ENCODE measurements at places on chromosomes 13 and 19.

DNA sequence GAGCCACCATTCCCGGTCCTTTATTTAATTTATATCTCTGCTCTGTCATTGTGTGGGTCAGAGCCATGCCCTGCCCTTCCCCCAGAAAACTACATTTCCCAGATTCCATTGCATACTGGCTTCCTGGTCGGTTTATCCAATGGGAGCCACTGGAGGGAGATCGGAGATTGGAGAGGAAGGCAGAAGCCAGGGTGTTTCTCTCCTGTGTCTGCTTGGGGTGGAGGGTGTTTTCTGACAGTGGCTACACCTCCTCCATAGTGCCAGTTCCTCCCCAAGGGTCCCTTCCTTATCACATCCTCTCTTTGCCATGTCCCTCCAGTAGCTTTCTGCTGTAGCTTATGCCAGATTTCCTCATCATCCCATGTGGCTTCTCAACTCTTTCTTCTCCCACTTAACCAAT is 19.0 kb downstream of the OLFM2 start:
- DNase-seq, result peak; percentile 47

GRCh38 chr19:13872695-13873389 is 4.1 kb upstream of the NANOS3 start:
- DNase-seq, result no peak

DNA sequence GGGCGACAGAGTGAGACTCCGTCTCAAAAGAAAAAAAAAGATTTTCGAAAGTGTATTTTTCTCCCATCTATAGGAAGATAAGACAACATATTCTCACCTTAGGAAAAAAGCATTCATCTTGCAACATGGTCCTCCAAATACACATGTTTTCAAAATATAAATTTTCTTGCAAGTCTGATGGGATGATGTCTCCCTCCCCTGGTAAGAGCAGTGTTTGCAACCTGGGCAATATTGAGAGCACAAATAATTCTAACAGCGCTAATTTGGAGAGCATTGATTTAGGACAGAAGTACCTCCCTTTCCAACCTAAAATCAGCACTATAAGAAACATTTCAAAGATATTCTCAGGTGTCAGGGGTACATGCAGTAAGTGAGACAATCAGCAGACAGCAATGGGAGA is 61.0 kb upstream of the SHISA2 start:
- no peak for DNase-seq

GRCh38 chr13:38685431-38685830 is 1.4 kb upstream of the FREM2 start:
- DNase-seq, result no peak

DNA sequence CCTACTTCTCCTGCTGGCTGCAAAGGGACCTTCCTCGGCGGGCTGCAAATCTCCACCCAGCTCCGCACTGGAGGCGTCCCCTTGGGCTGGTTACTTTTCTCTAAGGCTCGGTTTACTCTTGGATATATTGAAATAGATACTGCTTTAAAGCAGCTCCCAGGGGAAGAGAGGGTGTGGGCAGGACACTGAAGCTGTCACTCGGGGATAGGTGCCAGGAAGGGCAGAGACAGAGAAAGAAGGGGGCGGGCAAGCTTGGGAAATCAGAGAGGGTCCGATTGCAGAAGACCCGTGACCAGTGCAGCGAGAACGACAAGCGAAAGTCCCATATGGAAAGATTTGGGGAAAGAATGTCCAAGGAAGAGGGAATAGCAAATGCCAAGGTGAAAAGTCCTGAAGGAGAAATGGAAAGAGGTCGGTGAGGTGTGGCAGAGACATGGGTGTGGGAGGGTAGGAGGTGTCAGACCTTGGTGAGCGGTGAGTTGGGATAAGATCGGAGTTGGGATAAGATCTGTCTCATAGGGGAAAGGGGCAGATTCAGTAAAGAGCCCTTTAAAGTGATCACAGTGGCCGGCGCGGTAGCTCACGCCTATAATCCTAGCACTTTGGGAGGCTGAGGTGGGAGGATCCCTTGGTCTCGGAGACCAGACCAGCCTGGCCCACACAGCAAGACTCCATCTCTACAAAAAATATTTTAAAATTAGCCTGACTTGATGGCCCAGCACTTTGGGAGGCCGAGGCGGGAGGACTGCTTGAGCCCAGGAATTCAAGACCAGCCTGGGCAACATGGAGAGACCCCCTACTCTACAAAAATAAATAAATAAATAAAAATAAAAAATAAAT is 618 bp downstream of the THSD8 start:
- DNase-seq, result peak; percentile 14

DNA sequence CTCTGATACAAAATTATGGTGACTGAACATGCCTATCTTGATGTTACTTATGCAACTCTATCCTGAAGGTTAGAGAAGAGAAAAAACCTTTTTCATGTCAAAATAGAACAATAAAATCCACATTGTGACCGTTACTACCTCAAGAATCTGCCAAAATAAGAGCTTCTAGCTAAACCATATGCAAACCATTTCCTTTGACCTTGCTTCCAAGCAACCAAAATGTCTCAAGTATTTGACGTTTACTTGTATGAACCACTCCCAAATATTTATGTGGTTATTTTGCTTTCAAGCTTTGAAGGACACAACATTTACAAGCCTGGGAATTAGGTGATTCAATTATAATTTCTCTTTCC is 13.9 kb downstream of the FOXO1 start:
- no peak for DNase-seq

DNA sequence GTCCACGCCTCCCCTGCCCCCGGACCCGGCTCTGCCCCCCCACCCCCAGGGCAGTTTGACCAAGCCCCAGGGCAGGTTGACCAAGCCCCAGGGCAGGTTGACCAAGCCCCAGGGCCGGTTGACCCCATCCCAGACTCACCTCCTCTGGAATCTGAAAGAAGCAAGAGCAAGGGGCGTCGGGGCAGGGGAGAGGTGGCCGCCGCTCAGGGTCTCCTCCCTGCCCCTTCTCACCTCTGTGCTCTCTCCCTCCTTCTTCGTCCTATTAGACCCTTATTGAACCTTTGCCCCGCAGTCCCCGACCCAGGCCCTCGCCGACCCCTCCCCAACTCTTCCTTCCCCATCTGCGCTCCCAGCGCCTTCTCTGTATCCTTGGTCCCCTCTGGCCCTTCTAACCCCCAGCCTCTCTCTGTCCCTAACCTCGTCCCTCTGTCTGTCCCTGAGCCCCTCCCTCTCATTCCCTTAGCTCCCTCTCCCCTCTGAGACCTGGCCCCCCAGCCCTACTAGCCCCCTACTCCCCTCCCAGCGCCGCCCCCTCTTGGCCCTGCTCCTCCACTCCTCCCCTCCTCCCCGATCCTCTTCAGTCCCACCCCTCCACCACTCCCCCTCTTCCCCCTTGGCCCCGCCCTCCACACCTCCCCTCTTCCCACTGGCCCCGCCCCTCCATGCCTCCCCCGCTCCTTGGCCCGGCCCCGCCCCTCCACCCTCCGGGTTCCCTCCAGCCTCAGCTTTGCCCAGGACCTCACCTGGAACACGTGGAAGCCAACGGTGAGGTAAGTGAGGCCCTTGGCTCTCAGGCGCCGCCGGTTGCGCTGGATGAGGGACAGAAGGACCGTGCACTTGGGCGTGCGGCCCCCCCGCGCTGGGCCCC is 7.6 kb downstream of the CAPN12 start:
- no peak for DNase-seq

DNA sequence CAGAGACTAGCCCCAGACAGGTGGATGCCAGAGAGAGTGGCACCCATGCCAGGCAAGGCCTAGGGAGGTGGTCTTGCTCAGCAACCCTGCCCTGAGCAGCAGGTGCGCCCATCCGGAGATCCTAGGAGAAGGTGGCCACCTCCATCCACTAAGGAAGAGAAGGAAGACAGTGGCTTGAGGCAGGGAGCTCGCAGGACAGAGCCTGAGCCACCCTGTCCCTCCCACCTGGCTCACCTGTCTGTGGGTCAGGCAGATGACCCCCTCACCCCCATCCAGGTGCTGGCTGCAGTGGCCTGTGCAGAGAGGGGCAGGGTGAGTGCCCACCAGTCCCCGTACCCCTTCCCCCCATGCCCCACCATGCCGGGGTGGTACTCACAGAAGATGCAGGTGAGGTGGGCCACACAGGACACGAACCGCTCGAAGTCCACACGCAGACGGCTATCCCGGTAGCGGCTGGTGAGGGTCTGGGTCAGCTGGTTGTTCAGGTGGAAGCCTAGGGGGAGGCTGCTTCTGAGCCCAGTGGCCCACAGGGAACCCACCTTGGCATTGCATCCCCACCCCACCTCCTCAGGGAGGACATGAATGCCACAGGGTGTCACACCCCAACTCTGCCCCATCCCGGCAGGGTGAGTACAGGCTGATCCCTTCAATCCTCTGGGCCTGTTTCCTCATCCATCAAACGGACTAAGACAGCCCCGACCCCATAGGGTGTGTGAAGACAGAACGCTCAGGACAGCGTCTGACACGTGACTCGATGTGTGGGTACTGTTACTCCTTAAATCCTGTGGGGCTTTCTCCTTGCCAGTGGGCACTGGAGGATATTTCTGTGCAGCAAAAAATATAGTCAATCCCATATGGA is 13.3 kb downstream of the CAPN12 start:
- no peak for DNase-seq

GRCh38 chr13:47508527-47509228 is 492.4 kb downstream of the SUCLA2 start:
- no peak for DNase-seq

DNA sequence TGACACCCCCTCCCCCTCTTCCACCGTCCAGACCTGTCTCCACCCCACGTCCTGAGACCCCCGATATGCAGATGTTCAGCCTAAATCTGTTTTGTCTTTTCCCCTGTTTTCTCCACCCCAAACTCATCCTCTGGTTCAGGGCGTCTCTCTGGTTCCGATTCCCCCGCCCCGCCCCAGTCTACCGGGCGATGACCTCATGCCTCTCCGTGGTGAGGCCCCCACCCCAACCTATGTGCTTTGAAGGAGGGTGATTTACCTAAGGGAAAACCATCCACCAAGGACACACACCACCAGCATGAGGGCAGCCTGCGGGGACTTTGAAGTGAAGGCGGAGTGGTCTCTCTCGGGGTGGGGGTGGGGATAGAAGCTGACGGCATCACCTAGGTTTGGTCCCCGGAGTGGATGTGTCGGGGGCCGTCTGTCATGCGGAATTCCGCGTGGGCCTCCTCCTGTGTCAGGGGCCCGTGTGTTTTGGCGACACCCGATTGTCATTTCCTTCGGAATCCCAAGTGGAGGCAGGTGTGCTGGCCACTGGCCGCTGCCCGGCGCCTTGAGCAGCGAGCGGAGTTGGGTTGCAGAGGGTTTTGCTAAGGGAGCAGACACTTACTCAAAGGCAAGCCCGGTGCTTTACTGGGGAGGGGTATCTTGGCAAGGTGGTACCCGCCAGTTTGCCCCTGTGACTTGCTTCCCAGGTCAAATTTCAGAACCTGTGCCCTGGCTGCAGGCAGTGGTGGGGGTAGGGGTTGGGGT is 1.4 kb downstream of the FZR1 start:
- DNase-seq, result no peak

All from fibroblast of pulmonary artery (primary cell).